Stimulated activated CD8-positive, alpha-beta memory T cell treated with anti-CD3 and anti-CD28 coated beads, Interleukin-15, amount 100 ng/mL, for 1 hour (primary cell): ENCODE measurements at places on chromosomes 7 and 10.

- DNase-seq: no peak
These were observed 5.7 kb upstream of the SMKR1 start for GRCh38 chr7:129496653-129497052.

DNA sequence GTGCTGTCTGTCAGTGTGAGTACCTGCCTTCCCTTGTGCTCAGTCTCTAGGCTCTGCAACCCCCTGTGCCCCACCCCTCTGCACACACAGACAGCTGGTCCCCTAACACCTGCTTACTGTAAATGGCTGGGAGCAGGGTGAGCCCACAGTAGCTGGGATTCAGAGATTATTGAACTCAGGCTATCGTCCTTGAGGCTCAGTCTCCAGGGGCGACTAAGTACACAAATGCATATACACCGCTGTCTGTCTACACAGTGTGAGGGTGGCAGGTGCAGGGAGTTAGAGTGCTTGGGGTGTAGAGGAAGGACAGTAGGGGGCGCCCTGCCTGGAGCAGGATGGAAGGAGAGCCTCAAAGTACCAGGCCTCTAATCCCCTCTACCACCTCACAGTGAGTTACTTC is 12.9 kb downstream of the UPP1 start:
- no peak for DNase-seq

DNA sequence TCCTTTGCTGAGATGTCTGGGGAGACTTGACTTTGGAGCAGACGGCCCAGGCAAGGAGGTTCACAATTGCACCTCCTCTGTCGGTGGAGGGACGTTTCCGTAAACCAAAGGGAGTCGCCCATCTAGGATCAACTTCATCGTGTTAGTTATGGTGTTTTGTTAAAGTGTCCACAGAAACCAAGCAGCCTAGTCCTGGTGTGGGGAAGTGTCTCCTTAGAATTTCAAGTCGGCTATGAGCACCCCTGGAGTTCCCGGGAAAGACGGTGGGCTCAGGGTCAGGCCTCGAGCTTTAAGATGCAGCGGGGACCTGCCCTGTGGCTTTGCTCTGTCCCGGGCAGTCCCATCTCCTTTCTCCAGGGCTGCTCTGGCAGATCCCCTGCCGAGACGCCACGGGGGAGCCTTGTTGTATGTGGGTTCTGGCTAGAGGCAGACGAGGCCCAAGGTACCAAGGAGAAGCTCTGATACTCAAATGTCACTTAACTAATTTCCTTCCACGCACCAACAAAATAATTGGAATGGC is 319.2 kb downstream of the ADARB2 start:
- no peak for DNase-seq

- no peak for DNase-seq
These were observed 16.5 kb downstream of the ARPC1B start for GRCh38 chr7:99390941-99391602.

GRCh38 chr10:121530481-121531075 is 67.7 kb downstream of the FGFR2 start:
- no peak for DNase-seq

GRCh38 chr10:12757351-12757750 is 244.2 kb downstream of the CCDC3 start:
- no peak for DNase-seq

DNA sequence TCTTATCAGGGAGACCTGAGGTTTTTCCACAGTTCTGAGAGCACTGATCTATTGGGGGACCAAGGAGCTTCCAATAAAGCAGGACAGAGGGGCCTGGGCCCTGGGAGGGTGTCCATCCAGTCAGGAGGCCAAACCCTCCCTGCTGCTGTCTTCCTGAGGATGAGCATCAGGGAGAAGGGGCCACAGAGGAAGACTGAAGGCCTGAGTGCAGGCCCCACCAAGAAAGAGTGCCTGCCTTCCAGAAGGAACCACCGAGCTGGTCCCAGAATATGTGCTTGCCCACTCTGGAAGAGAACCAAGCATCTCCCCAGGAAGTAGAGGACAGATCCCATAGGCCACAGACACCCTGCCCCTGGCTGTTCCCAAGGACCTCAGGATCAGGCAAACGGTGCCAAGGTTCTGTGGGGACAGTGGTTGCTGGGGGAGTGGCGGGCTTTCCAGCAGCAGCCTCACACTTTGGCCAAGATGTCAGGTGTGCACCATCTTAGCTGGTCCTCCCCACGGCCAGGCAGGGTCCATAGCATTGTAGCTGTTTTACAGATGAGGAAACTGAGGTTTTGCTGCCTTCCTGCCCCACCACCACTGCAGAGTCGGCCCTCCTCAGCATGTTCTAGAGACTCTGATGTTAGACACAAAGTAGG is 199.4 kb downstream of the GRID1 start:
- no peak for DNase-seq

DNA sequence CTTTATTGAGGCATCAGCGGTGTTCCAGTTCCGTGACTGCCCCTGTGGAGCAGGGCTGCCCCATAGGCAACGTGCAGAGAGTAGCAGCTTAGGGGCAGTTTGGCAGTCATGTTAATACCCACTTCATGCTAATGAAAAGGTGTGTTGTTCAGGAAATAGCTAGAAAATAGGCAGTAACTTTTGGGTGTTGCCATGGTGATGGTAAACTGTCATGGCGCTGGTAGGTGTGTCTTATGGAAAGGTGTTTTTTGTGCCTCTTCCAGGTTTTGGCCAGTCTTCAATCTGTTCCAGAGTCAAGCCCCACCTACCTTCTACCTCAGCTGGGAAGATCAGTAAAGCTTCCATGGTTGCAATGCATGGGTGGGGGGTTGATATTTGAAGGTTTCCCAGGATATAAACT is 36.3 kb upstream of the MINDY3 start:
- no peak for DNase-seq

DNA sequence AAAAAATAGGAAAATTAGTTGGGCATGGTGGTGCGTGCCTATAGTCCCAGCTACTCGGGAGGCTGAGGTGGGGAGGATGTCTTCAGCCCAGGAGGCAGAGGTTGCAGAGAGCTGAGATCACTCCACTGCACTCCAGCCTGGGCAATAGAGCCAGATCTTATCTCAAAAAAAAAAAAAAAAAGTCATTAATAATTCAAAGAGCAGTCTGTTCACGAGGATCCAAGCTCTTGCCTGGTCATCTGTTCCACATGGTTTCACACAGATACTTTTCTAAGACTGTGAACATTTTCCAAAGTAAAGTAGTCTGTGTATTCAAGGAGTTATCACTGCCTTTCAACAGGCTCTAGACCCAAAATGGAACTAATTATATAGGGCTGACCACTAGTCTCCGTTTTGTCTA is 86.9 kb downstream of the ZNF277 start:
- DNase-seq: no peak

GRCh38 chr10:66882271-66882670 is 43.6 kb upstream of the LRRTM3 start:
- no peak for DNase-seq

- DNase-seq: no peak
These were observed 70.0 kb upstream of the HGF start for GRCh38 chr7:81839708-81840369.

DNA sequence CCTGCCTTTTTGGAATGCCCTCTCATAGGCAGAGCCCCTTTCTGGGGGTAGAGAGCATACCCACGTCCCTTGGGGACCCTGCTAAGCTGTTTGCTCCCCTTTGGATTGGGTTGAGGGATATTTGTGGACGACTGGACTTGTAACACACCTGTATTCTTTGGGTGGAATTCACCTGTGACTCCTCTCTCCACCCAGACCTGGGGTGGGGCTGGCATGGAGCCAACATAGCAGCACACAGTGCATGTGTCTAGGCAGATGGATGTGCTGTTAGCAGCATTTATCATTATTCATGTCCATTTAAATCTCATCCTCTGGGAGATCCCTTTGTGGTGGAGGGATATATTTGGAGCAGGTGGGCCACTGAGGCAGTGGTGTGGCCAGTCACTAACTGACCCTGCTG is 51.0 kb downstream of the CDH23 start:
- DNase-seq: no peak

DNA sequence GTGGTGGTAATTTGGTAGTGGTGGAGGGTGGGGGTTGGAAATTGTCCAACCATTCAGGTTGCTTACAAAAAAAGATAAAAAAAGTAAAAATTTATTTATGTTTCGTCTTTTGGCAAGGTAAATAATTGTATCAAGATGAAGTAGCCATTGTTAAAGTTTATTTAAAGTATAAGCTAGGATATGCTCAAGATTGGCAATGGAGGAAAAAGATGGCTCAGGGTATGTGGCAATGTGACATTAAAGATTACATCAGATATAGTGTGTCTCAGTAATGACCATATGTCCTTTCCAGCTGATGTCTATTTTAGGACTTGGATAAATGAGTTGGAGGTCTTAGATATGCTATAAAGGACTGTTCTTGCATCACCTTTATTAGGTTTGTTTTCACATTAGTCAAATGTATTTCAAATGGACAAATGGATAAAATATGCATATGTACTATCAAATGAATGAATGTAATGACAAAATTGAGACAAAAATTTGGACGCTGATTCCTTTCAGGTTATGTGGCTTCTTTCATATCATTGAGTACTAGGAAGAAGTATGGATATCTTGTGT is 60.9 kb downstream of the ST7 start:
- no peak for DNase-seq

DNA sequence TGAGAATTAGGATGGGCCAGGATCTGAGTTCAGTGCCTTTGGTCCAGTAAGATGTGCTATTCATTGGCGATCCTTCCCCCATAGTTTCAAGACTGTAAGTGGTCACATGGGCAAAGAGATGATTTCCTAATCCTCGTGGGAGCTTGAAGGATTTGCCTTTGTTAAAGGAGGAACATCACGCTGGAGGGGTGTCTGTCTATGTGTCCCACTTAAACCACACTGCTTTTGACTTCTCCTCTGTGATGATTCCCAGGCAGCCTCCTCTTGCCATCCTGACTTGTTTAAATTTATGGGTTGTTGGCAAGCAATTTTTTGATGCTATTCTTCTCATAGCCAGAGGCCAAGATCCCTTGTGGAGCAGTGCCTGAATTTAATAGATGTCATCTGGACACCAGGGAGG is 154.0 kb downstream of the TCF7L2 start:
- DNase-seq: no peak

- DNase-seq: no peak
These were observed 259.0 kb upstream of the NUPR2 start for GRCh38 chr7:56375173-56375572.

DNA sequence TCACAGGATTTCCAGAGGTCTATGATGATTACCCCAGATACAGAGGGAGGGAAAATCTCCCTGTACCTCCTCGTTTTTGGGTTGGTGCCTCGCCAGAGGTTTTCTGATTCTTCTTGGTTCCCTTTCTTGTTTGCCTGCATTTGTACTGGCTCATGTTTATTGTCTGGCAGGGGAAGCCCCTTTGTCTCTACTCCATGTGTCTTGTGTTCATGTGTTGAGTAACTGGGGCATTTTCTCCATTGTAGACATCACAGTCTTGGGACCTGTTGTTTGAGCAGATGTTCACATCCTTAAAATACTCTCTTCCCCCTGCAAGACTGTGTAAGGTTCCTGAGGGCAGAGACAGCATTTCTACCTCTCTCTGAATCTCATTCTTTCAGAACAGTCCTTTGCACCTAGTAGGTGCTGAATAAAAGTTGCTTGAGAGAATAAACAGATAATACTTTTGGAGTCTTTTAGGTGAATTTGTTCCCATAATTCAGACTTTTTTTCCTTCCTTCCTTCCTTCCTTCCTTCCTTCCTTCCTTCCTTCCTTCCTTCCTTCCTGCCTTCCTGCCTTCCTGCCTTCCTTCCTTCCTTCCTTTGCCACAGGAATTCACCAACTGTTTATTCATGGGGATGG is 25.1 kb downstream of the CDK14 start:
- no peak for DNase-seq

GRCh38 chr10:100148353-100149211 is 37.2 kb downstream of the ERLIN1 start:
- no peak for DNase-seq

- no peak for DNase-seq
These were observed 79.6 kb downstream of the PCGF5 start for GRCh38 chr10:91299999-91300575.

GRCh38 chr10:62024026-62024701 is 122.7 kb downstream of the ARID5B start:
- DNase-seq: no peak
